HEK293T (cell line): ENCODE measurements at places on chromosomes 6 and 20.
A peak's percentile ranks its signal among the peaks of the same experiment; 100 is the strongest.

DNA sequence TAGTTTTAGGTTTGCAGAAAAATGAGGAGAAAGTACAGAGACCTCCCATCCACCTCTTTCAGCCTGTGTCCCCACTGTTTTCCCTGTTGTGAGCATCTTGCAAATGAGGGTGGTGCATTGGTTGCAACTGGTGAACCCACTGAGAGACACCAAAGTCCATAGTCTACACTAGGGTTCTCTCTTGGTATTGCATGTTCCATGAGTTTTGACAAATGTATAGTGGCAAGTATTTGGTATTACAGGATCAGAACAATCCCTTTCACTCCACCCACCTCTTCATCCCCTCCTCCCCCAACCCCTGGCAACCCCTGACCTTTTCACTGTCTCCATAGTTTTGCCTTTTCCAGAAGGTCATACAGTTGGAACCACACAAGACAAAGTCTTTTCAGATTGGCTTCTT, 20.1 kb downstream of the ZNF831 start:
- DNase-seq = no peak

GRCh38 chr20:17822039-17822438, 122.3 kb downstream of the BANF2 start:
- DNase-seq = no peak

DNA sequence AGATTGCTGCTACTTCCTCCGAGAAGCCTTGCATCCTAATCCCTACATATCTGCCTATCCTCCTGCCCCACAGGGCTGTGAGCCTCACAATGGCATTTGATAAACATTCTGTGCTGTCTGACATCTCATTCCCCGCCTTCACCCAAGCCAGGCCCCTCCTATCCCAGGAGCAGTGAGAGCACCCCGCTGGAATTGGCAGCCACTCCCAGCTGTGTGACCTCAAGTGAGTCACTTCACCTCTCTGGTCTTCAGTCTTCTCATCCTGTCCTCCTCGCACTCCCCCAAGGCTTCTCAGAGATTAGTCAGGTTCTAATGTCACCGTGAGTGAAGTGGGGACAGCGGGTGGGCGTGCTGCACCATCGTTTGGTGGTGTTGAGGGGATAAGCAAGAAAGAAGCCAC, 81.7 kb downstream of the CDH22 start:
- no peak for DNase-seq

DNA sequence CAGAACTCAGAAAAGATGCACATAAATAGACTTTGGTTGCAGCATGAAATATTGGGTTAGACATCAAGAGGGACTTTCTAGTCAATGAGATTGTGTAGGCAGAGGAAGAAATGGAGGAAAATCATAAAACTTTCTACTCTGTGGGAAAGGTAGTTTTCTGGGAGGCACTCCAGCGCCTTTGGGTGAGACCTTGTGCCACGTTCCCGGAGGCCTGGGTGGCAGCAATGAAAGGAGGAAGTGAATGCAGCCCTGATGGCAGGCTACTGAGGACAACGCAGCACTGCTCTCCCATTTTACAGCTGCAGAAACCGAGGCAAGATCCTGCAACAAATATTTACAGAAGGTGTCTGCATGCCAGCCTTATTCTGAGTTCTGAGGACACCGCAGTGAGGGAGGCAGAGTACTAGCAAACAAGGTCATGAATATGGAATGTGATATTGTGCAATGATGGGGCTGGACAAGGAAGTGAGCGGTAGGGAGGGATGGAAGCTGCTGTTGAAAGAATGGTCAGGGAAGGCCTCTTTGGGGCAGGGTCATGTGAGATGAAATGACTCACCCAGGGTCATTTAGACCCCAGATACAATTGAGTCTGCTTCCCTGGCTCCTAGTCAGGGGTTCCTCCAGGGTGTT, 159.1 kb downstream of the TFAP2C start:
- no peak for DNase-seq

- no peak for DNase-seq
These were observed 321.1 kb downstream of the SYNE1 start for GRCh38 chr6:152316024-152316423.

GRCh38 chr6:33983721-33984465, 162.0 kb downstream of the GRM4 start:
- DNase-seq = no peak

DNA sequence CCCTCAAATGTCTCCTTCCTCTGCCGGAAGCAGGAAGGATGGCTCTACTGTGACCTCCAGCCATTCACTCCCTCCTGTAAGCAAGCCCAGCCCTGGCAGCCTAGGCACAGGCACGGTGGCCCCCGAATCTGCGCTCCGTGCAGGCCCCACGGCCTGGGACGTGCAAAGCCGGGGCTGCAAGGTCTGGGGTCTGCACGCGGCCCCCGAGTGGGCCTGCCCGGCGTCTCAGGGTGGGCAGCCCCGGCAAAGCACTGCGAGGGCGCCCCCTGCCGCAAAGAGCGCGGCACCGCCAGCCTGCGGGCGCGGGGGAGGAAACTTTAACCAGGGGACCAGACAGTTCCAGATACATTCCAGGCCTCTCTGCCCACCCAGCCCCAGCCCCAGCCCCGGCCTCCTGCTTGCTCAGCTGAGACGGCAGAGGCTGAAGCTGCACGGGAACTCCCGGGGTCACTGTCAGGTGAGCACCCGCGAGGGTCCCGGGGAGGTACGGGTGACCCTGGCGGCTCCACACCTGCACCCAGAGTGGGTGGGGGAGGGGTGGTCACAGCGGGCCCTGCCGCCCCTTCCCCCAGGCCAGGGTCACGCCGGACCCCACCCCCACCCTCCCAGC, 98.8 kb downstream of the ASXL1 start:
- DNase-seq = peak; percentile 89

DNA sequence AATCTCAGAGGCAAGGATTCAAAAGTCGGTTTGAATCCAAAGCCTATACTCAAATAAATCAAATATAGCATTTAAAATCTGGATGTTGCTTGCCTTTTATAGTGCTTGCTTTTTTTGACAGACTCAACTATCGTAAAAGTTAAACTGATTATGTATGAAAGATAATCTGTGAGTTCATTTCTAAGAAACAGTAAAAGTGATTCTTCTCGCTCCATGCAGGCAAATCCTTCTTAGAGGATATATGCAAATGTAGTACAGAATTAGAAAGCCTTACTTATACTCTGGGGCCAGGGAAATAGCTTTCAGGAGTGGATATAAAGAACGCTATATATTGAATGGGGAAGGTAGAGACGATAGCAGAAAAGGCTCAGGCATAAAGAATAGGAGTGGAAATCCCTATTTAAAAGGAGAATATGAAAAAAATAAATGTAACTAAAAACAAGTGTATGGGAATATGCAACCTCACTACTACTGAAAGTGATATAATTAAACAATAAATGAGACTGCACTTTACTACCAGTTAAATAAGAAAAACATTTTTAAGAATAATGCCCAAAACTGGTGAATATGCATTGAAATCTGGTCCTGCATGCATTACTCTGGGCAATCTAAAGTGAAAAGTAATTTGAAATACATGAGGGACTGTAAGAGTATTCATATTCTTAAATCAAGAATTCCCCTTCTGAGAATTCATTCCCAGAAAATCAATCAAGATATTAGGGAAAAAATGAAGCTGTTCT, 361.8 kb upstream of the PLCB4 start:
- DNase-seq = no peak

DNA sequence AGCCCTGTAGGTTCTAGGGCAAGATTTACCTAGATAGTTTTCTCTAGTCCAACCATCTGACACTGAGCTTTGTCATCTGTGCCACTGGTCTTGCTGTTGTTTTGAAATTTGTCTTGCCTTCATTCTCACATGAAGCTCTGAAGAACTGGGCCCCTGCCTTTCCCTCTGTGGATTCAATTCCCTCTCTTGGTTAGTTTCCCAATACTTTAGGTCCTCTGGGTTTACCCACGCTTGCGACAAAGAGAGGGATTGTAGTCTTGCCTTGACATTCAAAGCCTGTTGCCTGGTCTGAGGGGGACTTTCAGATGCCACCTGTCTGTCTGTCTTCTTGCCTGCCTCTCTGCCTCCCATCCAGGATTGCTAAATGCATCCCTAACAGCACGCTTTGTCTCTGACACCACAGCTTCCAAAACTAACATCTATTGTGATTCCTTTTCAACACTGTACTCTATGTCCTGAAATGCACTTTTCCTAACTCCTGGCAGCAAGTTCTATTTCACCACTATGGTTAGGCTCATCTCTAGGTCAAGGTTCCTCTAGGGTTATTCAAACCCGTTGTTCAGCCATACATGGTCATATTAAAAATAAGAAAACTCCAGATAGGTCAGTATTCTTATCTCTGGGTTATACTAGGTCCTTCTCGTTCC, 25.5 kb upstream of the MANEA start:
- DNase-seq = no peak
